ENCODE measurements at places on chromosomes 4 and X. TPM values are rescaled to one million over a fixed set of nuclear protein-coding genes. Genes with fewer than 3 reads are reported as not detected.

DNA sequence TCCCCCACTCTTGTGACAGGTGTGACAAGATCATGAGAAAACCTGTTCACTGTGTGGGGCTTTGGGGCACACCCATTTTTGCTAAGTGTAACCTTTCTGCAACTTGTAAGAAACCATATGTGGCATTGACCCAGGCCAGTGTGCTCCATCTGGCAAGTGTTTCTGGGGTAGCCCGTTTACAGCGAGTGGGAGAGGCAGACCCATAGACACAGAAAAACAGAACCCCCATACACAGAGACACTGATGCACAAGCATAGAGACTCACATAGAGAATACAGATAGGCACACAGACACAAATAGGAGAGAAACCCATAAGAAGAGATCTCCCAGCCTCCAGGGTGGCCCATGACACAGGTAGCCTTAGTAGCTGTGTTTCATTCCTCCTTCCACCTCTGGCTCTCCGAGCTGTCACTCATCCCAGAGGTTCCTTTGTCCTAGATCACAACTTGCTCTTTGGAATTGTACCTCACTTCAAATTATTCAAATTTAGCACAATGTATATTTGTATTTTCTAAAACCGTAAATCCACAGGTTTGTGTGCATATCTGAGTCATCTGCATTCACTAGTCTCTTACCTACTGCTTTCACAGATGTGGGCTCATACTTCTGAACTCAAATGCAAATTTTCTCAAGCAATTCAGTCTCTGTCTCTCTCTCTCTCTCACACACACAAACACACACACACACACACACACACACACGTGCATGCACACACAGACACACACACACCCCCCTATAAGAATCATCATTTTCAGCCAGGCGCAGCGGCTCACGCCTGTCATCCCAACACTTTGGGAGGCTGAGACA lies 114.4 kb downstream of the SH3KBP1 start:
- H3K36me3 ChIP-seq = no peaks in the 10 kb centered on the region
- peak overlapping the region; percentile 51 for H3K27ac ChIP-seq
- DNase-seq = no peak
- H3K4me1 ChIP-seq = peaks cover 19% of the 10 kb centered on the region
- H3K27me3 ChIP-seq = no peaks in the 10 kb centered on the region

DNA sequence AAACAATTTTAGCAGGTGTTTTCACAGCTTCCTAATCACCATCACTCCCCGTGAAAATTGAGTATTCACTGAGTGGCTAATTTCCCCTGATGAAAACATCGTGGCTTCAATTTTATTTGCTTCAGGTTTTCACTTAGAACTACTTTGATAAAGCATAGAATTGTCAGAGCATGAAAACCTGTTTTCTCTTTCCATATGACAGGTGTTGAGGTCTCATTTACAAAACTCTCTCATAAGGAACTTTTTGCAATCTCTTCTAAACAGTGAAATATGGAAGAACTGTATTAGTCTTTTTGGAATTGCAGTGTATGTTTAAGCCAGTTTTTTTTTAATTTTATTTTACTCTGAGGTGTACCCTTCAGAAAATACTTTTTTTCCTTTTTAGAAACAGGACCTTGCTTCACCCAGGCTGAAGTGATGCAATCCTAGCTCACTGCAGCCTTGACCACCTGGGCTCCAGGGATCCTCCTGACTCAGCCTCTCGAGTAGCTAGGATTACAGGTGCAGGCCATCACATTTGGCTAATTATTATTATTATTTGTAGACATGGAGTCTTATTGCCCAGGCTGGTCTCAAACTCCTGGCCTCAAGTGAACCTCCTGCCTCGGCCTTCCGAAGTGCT lies 111.2 kb upstream of the RAPGEF2 start:
- H3K36me3 ChIP-seq = peaks cover 7% of the 10 kb centered on the region
- no peak overlapping the region for H3K4me3 ChIP-seq
- H3K4me1 ChIP-seq = peaks cover 4% of the 10 kb centered on the region
- H3K27me3 ChIP-seq = peaks cover 3% of the 10 kb centered on the region

- no peaks in the 10 kb centered on the region for H3K36me3 ChIP-seq
- H3K4me3 ChIP-seq = no peak overlapping the region
- no peak for DNase-seq
- H3K27ac ChIP-seq = no peak overlapping the region
- H3K27me3 ChIP-seq = peaks cover 13% of the 10 kb centered on the region
- H3K4me1 ChIP-seq = peaks cover 6% of the 10 kb centered on the region
Measured at GRCh38 chr4:41594432-41594831, 56.5 kb downstream of the LIMCH1 start.

GRCh38 chrX:108439426-108439942 lies at the start of gene COL4A5:
Gene COL4A5, plus strand, starts transcription at chrX:108439838. Its CDS starts 288 bp downstream, at chrX:108440126.
- no peak for DNase-seq
- peaks cover 57% of the 10 kb centered on the region for H3K4me1 ChIP-seq
- no peaks in the 10 kb centered on the region for H3K36me3 ChIP-seq
- peak within 1 kb of the TSS; percentile 90 for H3K4me3 ChIP-seq

- no peak for DNase-seq
- H3K4me1 ChIP-seq = peaks cover 5% of the 10 kb centered on the region
- no peak overlapping the region for H3K27ac ChIP-seq
- H3K27me3 ChIP-seq = no peaks in the 10 kb centered on the region
- no peak overlapping the region for H3K4me3 ChIP-seq
Measured at GRCh38 chr4:138978600-138978999, 37.0 kb upstream of the NOCT start.

DNA sequence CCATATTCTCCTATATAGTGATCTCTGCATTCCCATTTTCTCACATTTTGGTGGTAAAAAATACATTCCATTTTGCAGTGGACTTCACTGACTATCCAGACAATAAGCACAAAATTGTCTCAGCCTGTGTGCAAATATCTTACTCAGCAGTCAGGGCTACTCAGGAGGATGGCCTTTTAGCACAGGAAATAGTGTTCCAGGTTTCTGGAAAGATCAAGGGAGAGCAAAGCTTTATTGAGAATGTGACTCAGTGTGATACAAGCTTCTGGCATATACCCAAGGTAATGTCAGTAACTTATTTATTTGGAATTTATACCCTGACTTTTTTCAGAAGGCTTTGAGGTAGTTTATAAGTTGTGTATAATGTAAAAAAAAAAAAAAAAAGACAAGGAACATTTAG lies 233.4 kb downstream of the TEX13A start:
- H3K36me3 ChIP-seq = no peaks in the 10 kb centered on the region
- no peak overlapping the region for H3K4me3 ChIP-seq
- DNase-seq = no peak
- H3K27ac ChIP-seq = no peak overlapping the region
- H3K27me3 ChIP-seq = no peaks in the 10 kb centered on the region

DNA sequence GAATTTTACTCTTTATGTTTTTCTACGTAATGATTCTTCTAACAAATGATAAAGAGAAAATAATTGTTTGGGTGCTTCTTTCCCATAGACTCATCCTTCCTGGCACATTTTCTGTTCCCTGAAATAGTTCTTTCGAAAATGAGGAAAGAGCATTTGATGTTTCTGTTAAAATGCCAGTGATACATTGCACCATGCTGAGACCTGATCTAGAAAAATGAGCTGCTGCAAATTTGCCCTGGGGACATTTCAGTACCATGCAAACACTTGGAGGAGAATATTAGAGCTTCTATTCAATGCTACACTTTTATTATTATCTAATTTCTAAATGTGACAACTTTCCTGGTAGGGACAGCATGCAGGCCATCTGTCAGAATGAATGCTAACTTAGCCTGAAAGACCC lies 83.3 kb downstream of the C4orf33 start:
- H3K4me3 ChIP-seq = no peak overlapping the region
- no peak overlapping the region for H3K27ac ChIP-seq
- H3K4me1 ChIP-seq = peaks cover 20% of the 10 kb centered on the region

DNA sequence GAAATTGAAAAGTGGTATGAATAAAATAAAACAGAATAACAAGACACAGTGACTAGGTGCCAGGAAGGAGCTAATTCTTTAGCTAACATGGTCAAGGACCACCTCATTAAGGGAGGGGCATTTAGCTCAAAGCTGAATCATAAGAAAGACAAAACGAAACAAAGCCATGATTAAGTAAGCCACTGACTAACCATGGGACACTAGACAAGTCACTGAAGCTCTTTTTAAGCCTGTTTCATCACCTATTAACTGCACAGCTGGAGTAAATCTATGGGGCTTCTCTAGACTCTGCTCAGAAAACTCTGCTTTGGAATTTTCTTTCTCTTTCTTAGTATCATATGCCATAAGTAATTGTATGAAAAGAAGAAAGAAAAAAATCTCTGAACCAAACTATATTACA lies 49.8 kb upstream of the C1QTNF7 start:
- H3K36me3 ChIP-seq = no peaks in the 10 kb centered on the region
- H3K27ac ChIP-seq = no peak overlapping the region
- peaks cover 18% of the 10 kb centered on the region for H3K4me1 ChIP-seq
- DNase-seq = no peak
- H3K4me3 ChIP-seq = no peak overlapping the region
- no peaks in the 10 kb centered on the region for H3K27me3 ChIP-seq

- H3K27me3 ChIP-seq = no peaks in the 10 kb centered on the region
- peaks cover 68% of the 10 kb centered on the region for H3K4me1 ChIP-seq
- no peak for DNase-seq
- H3K4me3 ChIP-seq = no peak overlapping the region
- peaks cover 1% of the 10 kb centered on the region for H3K36me3 ChIP-seq
Measured at GRCh38 chr4:53716011-53716410, 124.7 kb upstream of the LNX1 start.

- no peaks in the 10 kb centered on the region for H3K36me3 ChIP-seq
- H3K4me1 ChIP-seq = peaks cover 23% of the 10 kb centered on the region
- H3K27me3 ChIP-seq = no peaks in the 10 kb centered on the region
- peak; percentile 17 for DNase-seq
- no peak overlapping the region for H3K27ac ChIP-seq
Measured at GRCh38 chrX:49272421-49272820, 2.8 kb downstream of the PPP1R3F start.

GRCh38 chr4:100299046-100299840 lies 109.0 kb upstream of the DDIT4L start:
- no peaks in the 10 kb centered on the region for H3K27me3 ChIP-seq
- no peak overlapping the region for H3K4me3 ChIP-seq
- H3K36me3 ChIP-seq = no peaks in the 10 kb centered on the region
- peak overlapping the region; percentile 72 for H3K27ac ChIP-seq
- H3K4me1 ChIP-seq = peaks cover 29% of the 10 kb centered on the region

DNA sequence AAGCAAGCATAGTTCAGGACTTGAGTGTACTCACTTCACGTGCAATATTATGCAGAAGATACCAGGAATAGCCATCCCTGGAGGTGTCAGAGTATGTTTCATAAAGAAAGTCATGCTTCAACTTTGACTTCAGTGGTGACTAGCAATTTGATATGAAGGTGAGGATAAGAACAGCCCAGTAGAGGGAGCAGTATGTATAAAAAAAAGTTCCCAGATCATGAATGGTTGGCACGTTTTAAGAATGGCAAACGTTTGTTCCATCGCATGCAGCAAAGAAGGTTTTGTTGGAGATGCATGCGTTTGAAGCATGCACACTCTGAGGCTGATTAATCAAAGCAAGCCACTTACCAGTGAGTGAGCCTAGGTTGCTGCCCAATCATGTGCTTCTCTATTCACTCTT lies 33.5 kb upstream of the SLITRK4 start:
- H3K4me1 ChIP-seq = no peaks in the 10 kb centered on the region
- H3K36me3 ChIP-seq = no peaks in the 10 kb centered on the region
- H3K4me3 ChIP-seq = no peak overlapping the region
- DNase-seq = no peak
- no peak overlapping the region for H3K27ac ChIP-seq

DNA sequence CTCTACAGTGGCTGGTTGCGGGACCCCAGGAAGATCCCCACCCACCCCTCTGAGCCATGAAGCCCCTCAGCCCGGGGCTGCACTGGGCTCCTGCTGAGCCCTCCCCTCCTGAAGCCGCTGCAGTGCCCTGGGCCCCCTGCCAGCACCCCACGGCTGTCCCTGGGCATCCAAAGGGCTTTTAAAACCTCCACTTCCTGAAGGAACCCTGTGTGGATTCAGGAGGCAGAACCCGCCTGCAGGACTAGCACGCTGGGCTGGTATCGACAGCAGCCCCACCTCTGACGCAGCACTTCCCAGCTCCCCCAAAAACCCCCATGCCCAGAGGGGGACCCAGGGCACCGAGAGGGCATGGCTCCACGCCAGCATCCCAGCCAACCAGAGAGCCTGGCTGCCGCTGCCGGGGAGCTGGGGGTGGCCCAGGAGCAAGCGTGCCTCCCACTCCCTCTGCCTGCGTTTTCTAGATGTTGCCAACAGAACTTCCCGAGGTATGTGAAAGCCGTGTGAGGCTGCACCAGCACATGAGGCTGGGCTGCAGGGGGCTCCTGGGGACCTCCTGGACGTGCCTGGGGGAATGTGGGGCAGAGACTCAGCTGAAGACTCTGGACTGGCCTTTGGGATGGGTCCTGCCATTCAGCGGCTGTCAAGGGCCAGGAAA lies 6.3 kb downstream of the MXD4 start:
- no peaks in the 10 kb centered on the region for H3K27me3 ChIP-seq
- peaks cover 14% of the 10 kb centered on the region for H3K36me3 ChIP-seq
- no peak overlapping the region for H3K4me3 ChIP-seq
- H3K4me1 ChIP-seq = peaks cover 16% of the 10 kb centered on the region
- H3K27ac ChIP-seq = no peak overlapping the region

DNA sequence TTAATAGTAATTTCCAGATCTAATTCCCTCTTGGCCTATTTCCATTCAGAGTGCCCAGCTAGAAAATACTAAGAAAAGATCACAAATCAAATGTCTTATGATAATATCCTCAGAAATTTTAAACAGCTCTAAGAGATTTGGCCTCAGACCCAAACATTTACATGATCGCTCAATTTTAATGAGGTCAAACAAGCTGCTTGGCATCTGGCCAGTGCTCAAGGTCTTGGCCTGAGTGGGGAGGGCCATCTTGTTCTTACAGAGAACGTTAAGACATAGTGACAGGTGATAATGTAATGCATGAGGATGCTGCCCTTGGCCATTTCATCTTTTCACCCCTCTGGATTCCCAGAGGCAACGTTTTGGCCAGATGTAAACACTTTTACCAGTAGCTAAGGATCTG lies 159.2 kb upstream of the SLC7A11 start:
- H3K4me3 ChIP-seq = no peak overlapping the region
- no peak overlapping the region for H3K27ac ChIP-seq
- no peaks in the 10 kb centered on the region for H3K27me3 ChIP-seq
- DNase-seq = no peak

BEX5 gene
- total RNA-seq = 0.42 TPM

CFP gene
- total RNA-seq = 0.60 TPM

DCAF8L2 gene
- not detected for total RNA-seq

FGF5 gene
- 1.3 TPM for total RNA-seq

MUC7 gene
- not detected for total RNA-seq
